ENCODE measurements at places on chromosomes 16 and 17.

GRCh38 chr17:44417553-44417952 lies 28.1 kb upstream of the ITGA2B start:
- no peak for DNase-seq

GRCh38 chr16:56119133-56119532 lies 72.2 kb upstream of the GNAO1 start:
- DNase-seq, result no peak

DNA sequence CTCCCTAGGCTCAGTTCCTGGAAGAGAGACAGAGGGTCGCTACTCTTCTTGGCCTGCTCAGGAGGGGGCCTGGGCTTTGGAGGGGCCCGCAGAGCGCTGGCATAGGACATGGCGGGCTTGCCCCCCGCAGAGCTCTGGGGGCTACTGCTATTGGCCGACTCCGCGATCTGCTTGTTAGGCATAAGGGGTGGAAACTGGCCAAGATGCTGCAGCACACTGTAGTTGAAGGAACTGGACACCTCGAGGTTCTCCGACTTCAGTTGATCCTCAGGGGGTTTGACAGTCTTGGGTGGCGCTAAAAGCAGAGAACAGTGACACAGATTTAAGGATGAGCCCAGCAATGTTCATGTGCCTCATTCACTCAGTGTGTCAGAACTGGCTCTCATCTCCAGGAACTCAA lies 33.9 kb downstream of the CACNG1 start:
- no peak for DNase-seq

DNA sequence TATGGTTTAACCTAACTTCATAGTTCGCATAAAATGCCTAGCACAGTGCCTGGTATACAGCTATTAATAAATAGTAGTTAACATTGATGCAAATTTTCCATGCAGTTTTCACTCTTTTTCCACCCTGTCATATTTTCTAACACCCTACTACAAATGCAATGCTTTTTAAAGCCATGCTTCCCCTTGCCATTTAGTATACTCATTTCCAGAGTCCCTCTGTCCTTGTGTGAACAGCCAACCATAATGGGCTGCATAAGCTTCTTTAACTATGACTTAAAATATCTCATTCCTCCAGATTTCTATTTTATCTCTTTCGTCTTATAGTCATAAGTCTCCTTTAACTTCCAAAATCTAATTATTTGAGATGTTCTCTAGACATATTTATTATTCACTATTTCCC lies 284.1 kb downstream of the GRIN2A start:
- DNase-seq, result no peak

GRCh38 chr17:61362396-61362795 lies 37.2 kb upstream of the TBX2 start:
- DNase-seq, result no peak

DNA sequence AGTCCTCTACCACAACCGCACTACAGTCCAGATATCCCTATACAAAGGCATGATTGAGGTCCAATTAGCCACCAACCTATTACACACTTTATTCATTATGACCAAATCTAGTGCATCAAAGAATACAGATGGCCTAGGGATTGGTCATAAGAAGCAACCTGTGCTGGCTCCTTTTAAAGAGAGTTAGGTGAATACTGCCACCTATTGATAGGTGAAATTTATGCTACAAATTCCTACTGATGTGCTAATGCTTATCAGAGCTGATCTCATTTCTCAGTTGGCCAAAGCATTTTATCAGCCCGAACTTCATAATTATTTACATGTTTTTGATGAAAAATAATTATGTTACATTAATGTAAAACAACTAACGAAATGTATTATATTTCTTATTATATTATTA lies 166.3 kb downstream of the ANKFN1 start:
- no peak for DNase-seq

GRCh38 chr16:10618710-10619209 lies 38.4 kb upstream of the EMP2 start:
- no peak for DNase-seq

DNA sequence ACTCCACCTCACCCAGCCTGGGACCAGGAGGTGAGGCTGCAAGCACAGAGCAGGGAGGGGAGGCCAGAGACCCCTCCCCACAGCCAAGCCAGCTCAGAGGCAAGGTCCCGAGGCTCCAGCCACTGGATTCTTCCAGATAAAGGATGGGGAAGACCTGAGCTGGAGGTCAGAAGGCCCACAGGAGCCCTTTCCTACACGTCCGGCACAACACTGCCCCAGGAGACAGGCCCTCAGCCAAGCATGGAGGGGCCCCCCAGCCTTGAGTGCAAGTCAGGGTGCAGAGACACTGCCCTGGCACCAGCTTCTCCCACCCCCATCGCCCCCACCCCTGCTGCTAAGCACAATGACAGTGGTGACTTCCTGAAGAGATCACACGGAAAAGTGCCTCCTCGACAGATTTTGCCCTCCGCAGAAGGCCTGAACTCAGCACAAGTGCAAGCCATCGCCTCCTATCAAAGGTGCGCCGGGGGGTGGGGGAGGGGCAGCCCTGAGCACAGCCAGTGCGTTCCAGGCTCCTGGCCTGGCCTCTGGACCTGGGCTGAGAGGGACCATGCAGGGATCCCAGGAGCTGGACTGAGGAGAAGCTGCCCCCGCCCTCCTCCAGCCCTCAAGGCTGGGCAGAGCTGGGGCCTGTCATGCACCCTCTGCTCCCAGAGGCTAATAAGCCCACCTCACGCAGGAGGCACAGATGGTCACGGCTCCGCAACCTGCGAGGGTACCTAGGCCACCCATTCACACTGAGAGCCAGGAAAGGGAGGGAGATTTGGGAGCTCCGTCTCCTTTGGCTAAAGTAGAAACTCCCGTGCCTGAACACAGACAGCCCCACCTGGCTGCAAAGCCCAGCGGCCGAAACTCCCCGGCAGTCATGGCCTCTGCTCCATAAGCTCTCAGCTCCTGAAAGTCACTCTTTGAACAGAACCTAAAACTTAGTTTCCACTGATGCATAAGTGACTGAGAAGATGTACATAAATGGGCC lies 2.7 kb downstream of the MAFG start:
- no peak for DNase-seq

DNA sequence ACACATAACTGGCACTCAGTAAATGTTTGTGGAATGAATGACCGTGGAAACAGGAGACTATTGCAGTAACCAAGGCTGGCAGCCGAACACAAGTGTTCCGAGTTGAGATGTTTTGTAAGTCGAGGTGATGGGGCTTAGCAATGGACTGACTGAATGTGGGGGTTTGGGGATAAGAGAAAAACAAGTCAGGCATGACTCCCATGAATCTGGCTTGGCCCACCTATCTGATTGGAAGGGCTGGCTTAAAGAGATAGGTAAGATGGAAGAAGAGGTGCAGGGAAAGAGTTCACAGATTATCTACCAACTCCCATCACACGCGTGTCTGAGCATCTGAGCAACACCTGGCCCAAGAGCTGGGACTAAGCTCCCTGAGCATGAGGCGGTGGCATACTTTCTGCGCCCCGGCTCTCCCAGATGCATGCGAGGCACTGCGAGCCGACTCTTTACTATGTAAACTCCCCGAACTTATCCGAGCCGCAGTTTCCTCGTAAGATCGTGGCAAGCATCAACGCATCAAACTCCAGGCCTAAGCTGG lies 539 bp downstream of the IFT20 start:
- no peak for DNase-seq

DNA sequence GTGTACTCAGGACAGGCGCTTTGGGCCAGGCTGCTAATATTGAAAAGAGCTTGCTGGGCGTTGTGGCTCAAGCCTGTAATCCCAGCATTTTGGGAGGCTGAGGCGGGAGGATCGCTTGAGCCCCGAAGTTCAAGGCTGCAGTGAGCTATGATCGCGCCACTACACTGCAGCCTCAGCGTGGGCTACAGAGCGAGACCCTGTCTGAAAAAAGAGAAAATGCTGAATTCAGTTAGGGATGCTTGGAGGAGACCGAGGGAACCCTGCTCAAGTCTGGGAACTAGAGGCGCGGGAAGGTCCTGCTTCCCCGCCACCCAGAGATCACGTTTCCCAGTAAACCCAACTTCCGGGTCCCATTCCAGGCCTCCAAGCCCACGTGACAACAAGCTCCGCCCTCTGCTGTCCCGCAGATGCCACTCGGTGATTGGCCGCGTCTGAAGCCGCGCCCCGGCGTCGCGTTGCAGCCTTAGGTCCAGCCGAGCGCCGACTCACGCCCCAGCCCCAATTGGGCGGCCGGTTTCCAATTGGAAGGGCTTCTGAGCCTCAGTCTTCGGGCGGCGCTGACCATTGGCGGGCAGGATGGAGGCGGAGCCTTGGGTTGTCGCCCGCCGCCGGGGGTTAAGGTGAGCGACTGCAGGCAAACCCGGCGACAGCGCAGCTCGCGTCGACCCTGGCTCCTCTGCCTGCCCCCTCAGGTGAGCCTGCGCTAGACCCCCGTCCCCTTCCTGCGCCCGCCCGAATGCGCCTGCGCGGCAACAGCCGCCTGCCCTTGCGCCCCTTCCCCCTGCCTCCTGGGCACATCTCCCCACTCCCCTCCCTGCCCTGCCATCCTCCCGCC lies at the start of gene PHKG2:
TSS of gene PHKG2 (plus strand) at position 627 of the 835 bp plus-strand sequence. CDS start 396 bp downstream, outside the sequence.
- peak; percentile 98 for DNase-seq

- DNase-seq, result no peak
Observed at GRCh38 chr16:3148256-3149192, 13.7 kb downstream of the ZNF213 start.

DNA sequence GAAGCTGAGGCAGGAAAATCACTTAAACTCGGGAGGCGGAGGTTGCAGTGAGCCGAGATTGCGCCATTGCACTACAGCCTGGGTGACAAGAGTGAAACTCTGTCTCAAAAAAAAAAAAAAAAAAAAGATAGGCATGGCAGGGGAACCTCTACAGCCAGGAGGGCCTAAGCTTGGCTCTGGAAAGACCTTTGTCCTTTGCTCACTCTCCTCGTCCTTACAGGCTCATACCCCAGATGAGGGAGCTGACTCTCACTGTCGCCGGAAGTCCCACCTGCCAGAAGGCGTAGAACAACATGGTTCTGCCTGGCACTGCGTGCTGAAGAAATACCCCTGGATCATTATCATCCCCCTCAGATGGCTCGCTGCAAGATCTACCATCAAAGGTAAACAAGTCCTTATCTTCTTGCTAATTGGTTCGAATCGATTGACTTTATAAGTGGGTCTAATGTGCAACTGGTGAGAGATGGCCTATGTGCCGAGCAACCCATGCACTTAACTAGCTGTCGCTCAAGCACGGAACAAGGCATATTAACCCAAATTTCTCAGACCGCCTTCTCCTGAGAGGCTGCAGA lies 29.7 kb downstream of the RTN4RL1 start:
- no peak for DNase-seq

DNA sequence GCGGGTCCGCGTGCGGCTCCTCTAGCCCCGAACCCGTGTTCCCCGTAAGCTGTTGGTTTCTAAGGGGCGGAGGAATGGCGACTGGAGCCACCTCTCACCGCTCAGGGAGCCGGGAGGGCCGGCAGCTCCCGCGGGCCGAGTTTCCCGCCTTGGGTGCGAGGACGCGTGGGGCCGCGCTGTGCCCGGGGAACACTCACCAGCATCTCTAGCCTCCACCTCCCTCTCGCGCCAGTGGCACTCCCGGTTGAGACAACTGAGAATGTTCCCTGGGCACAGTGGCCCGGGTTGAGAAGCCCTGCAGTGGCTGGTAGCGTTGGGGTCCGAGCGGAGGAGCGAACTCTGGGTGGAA lies 560 bp downstream of the TELO2 start:
- DNase-seq, result no peak

DNA sequence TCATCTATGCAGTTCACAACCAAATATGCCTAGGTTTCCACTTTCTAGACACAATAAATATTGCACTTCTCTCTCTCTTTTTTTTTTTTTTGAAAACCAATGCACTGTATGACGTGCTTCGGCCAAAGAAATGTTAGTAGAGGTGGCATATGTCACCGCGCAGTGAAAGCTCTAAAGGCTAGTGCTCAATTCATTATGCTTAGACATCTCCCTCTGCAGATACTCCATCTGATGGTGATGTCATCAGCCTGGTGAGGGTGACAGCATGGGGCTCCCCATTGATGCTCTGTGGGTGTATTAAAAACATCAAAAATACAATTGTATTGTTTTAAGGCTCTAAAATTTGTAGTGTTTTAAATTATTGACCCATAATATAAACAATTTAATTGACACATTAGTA lies 608.8 kb upstream of the C16orf82 start:
- no peak for DNase-seq

GRCh38 chr17:36066365-36066985 lies 2.4 kb downstream of the CCL18 start:
- DNase-seq, result no peak

DNA sequence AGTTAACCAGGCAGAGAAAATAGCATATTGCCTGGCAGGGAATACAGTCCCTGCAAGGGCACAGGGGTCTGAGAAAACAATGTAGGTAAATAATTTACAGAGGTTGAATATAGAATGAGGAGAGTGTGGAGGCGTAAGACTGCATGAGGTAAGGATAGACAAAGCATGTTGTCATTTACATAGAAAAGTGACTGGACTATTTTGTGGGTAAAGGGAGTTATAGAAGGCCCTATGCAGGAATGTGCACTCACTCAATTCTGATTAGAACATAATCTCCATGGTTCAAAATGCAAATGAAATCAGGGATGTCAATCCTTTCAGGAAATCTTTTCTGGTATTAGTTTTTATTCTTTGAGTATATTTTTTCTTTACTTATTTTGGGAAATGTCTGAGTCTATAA lies 285.7 kb upstream of the SALL1 start:
- no peak for DNase-seq

DNA sequence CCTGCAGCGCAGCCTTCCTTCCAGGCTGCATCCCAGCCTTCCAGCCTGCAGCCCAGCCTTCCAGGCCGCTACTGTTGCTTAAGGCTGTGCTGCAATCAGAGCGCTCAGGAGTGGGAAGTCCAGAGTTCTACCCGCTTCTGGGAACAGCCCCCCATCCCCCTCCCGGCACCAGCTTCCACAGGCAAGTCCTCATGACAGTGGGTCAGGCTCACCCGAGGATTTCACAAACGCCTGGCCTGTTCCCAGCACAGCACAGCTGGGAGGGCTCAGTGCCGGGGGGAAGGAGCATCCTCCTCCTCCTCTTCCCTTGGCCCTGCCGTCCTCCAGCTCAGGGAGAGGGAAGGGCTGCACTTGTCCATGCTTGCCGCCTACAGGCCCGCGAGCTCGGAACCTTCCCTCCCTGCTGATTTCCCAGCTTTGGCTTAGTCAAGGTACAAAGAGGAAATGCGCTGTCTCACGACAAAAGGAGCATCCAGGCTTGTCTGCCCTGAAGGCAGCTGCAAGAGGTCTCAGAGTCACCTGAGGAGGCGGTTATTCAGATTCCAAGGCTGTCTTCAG lies 8.3 kb downstream of the SOCS3 start:
- peak; percentile 96 for DNase-seq

DNA sequence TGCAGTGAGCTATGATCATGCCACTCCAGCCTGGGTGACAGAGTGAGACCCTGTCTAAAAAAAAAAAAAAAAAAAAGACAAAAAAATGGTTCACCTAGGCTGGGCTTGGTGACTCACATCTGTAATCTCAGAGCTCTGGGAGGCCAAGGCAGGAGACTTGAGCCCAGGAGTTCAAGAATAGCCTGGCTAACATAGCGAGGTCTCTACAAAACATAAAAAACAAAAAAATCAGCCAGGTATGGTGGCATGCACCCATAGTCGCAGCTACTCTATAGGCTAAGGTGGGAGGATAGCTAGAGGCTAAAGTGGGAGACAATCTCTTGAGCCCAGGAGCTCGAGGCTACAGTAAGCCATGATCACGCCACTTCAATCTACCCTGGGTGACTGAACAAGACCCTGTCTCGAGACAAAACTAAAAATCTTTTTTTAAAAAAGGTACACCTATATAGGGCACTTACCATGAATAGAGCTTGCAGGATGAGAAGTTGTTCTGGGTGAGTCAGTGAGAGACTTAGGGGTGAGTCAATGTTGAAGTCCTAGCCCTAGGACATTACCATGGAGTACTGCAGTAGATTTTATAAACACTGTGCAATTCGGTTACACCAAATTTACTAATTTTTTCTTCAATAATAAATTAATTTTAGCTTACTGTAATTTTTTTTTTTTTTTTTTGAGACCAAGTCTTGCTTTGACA lies 19.0 kb downstream of the USP32 start:
- no peak for DNase-seq
